ENCODE measurements at places on chromosomes 6 and 20. TPM values are rescaled to one million over a fixed set of nuclear protein-coding genes. Genes with fewer than 3 reads are reported as not detected.

Gene KCNS1
- total RNA-seq, result 0.44 TPM

Gene CFAP61
- total RNA-seq, result not detected

Gene DNMT3B
- total RNA-seq, result 2.2 TPM

Gene SYNDIG1
- total RNA-seq, result 0.57 TPM

Gene TREML2
- total RNA-seq, result not detected

Gene OOEP
- 0.88 TPM for total RNA-seq
